ENCODE measurements at places on chromosomes 5 and 9.

GRCh38 chr5:178347956-178348355, 115.4 kb upstream of the PHYKPL start:
- DNase-seq, result no peak

- no peak for DNase-seq
Observed at GRCh38 chr5:12636209-12636608, 732.0 kb upstream of the CTNND2 start.

DNA sequence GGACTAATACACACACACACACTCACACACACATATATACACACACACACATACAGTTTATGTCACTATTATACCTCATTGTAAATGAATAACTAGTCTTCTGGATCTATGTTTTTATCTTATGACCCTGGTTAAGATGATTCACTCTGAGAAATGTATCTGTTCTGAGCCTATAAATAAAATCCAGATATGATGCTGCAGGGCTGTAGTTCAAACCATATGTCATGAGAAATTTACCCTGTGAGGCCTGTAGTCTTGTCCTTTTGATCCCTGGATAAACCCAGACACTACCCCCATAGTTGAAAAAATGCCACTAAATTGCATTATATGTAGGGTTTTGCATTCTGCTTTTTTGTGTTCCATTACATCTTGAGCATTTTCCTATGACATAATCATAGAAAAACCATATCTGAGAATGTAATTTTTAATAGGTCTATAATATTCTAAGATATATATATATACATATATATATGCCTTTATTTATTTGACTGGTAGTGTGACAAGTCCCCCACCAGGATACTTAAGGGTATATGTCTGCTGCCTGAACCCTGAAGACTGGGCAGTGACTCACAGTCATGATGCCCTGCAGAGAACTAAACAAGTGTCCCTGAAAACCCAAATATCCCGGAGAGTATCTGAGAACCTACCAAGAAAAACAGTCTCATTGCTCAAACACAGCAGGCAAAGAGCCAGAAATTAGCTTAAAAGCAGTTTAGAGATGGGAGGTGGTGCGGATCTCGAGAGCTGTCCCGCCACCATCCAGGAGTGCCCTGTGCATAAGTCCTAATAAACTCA, 18.4 kb upstream of the ALDOB start:
- DNase-seq, result no peak

GRCh38 chr5:122332599-122333555, 20.8 kb downstream of the SNCAIP start:
- DNase-seq, result no peak

Data from esophagus squamous epithelium (tissue), 5 donors.